NCI-H1105 (cell line): ENCODE measurements at places on chromosomes 13 and 19.

GRCh38 chr13:43044720-43045301 lies 21.4 kb downstream of the DNAJC15 start:
- DNase-seq, result no peak

- DNase-seq, result no peak
These were observed 469 bp upstream of the RNF6 start for GRCh38 chr13:26222520-26223046.

DNA sequence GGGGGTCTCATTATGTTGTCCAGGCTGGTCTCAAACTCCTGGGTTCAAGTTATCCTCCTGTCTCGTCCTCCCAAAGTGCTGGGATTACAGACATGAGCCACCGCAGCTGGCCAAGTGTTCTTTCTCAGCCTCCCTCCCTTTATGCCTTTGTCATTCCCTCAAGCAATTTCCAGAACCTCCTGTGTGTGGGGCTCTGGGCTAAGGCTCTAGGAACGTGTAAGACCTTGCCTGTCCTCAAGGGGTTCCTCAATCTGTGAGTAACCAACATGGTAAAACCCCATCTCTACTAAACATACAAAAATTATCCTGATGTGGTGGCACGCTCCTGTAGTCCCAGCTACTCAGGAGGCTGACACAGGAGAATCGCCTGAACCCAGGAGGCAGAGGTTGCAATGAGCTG lies 15.5 kb upstream of the SPACA4 start:
- no peak for DNase-seq

DNA sequence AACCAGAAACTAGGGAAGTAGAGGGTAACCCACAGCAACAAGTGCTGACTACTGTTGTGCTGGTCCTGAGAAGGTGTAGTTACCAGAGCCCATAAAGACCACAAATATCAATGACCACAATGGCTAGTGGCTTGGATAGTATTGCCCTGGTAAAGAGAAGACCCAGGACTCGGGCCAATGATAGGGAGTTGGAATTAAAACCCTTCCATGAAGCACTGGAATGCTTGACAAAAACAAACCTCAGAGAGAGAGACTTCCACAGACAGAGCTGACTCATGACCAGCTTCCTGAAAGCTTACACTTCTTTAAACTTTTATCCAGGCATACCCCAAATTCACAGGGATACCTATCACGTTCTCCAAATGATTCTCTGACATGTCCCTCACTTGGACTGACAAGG lies 60.5 kb downstream of the WDR87 start:
- DNase-seq, result no peak

DNA sequence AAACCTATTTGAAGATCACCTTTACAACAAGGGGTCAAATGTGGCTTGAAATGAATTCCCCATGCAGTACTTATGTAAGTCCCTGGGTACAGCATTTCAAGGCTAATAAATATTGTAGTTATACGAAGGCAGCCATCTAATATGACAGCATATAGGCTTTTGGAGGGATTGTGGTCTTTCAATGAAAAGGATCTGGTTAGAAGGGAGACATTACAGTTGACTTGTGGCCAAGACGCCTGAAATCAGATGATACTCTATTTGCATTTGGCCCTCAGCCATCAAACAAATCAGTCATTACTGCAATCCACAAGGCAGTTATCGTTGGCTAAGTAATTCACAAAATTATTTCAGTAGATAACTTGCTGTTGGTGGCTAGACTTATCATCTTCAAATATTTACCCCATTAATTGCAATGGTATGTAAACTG lies 242.7 kb downstream of the DCLK1 start:
- peak; percentile 67 for DNase-seq

- DNase-seq, result no peak
These were observed 4.8 kb downstream of the ISYNA1 start for GRCh38 chr19:18433015-18433691.

DNA sequence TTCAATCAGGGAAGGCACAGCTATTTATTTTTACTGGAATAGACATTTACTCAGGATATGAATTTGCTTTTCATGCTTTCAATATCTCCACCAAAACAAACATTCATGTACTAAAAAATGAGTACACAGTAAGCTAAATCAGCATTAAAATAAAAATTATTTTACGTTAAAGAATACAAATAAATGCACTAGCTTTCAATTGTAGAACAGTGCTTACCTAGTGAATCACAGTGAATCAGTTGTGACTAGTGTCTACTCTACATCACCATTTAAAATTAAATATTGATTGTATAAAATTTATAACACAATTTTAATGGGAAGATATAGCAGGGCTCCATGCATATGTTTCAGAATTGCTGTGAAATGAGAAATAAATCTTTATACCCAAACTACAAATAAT lies 929.6 kb upstream of the ATXN8OS start:
- no peak for DNase-seq

DNA sequence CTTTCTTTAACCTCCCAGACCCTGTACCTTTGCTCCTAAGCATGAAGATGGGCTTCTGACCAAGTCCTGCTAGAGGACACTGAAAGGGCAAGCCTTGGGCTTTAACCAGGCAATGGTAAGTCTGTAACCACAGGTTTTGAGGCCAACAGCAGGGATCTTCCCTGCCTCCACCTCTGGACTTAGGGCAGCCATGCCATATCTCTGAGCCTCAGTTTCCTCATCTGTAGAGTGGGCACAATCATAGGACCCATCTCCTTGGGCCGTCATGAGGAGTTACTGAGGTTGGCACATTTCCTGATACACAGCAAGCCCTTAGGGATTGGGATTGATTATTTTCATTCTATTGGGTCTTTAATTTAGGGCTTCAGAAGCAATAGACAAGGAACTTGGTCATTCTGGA lies 14.7 kb downstream of the KLK1 start:
- DNase-seq, result no peak

DNA sequence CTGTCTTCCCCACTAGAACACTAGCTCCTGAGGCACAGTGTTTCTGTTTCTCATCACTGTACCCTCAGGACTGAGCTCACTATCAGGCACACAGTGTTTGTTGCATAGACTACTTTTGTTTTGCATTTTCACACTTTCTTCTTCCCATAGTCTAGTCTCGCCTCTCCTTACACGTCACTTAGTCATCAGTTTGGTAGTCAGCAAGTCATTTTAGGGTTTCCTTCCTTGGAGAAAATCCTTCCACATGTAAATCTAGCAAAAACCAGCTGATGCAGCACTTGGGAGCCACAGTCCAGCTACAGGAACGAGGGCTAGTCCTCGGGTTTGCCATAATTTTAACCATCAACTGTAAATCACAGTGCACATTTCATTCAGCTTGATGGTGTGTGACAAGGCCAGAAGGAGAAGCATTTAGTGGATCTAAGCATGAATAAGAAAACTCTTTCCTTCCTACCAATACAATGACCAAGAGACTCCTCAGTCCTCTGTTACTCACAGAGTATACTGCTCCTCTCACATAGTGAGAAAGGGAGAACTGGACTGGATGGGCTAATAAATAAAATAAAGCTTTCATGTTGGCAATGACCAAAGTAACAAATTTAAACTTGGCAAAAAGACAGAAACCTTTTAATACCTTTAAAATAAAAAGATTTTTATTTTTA lies 221.0 kb downstream of the KLF12 start:
- no peak for DNase-seq

DNA sequence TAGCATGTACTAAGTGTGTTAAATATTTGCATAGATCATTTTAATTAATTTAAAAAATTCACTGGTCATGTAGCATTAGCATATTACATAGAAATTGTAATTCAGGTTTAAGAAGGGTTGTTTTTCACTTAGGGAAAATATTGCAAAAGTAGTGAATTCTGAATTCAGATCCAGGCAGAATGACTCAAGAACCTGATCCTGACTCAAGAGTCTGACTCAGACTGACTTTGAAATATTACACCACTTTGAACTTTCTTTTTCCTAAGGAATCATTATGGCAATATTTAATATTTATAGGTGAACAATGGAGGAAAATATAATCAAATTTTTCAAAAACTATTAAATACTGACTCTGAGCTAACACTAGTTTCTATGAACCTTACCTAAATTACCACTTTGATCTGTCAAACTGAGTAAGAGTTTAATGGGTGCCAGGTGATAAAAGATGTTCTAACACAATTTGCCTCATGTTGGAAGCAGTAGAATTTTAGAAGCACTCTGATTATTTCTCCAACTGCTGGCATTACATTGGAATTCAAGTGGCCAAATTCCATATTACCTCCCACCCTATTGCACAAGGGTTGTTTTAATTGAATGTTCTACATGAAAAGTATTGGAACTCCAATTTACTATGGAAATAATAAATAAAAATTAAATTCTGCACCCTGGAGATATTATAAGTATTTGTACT lies 261.6 kb downstream of the SLITRK1 start:
- DNase-seq, result no peak

GRCh38 chr19:29590278-29590677 lies 15.8 kb upstream of the POP4 start:
- no peak for DNase-seq

DNA sequence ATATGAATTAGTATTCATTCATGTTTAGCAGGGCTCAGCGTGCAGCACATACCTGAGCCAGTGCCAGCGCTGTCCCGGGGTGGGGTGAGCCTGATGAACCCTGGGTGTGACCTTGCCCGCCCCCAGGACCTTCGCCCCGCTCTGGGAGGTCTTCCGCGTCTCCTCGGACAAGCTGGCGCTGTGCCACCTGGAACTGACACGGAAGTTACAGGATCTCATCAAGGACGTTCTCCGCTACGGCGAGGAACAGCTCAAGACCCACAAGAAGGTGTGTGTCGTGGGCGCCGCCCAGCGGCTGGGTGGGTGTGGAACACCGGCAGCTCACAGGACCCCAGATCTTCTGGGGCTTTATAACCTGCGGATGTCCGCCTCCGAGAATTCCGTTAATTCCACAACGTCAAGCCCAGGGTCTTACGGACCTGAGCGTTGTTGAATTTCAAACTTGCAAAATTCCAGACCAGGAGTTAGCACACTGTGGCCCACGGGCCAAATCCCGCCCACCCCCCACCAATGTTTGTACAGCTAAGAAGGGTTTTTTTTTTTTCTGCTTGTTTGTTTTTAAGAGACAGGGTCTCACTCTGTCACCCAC lies 15.4 kb downstream of the FCHO1 start:
- peak; percentile 80 for DNase-seq

- DNase-seq, result no peak
These were observed 131.5 kb upstream of the MCF2L start for GRCh38 chr13:112837371-112838037.

- no peak for DNase-seq
These were observed 1.1 kb downstream of the ZBTB45 start for GRCh38 chr19:58518256-58519086.

GRCh38 chr19:4619668-4620294 lies 19.5 kb upstream of the TNFAIP8L1 start:
- DNase-seq, result no peak

- DNase-seq, result no peak
These were observed 88.5 kb upstream of the SIAH3 start for GRCh38 chr13:45940061-45940460.

- no peak for DNase-seq
These were observed 24.2 kb upstream of the GATAD2A start for GRCh38 chr19:19381007-19381926.
